ENCODE measurements at places on chromosomes 1 and 21.

- DNase-seq: no peak
Measured at GRCh38 chr21:37874904-37875780, 41.1 kb downstream of the KCNJ6 start.

DNA sequence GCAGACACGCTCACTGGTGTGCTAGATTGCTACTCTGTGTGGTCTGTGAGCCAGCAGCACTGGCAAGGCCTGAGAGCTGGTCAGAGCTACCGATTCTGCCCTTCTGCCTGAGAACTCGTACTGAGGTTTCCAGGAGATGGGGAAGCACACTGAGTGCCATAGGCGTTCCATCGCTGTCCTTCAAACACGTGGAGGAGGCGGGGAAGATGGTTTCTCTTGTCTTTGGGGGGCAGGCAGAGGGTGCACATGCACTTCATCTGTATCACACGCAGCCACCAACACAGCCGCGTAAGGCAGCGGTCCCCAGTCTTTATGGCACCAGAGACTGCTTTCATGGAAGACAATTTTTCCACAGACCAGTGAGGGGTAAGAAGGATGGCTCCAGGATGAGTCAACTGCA lies 23.8 kb upstream of the MX1 start:
- no peak for DNase-seq

GRCh38 chr1:228851193-228851592 lies 115.9 kb downstream of the RHOU start:
- no peak for DNase-seq

DNA sequence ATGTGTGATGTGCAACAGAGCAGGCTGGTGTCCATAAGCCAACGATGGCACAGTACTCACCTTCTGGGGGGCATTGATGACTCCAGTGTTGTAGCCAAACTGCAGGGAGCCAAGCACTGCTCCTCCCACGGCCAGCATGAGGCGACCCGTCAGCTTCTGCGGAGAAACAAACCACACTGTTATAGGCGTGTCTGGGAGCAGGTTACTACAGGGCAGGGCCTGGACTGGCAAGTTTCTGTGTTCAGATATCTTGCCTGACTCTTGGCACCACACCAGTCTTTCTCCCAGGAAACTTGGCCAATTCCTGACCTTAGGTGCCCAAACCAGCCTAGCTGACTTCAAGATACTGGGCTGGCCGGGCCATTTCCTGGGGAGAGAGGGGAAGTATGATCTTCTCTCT lies 15.5 kb downstream of the SLC2A1 start:
- no peak for DNase-seq

DNA sequence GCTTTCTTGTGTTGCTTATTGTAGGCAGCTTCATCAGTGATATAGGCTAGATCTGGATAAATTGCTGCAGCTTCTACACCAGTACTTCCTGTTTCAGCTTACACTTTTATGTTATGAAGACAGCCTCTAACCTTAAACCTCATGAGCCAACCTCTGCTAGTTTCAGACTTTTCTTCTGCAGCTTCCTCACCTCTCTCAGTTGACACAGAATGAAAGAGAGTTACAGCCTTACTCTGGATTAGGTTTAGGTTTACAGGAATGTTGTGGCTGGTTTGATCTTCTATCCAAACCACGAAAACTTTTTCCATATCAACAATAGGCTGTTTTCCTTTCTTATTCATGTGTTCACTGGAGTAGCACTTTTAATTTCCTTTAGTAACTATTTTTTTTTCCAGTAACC lies 76.9 kb upstream of the RNPC3 start:
- DNase-seq: no peak

GRCh38 chr1:64484651-64485050 lies 14.7 kb downstream of the CACHD1 start:
- DNase-seq: peak; percentile 62

DNA sequence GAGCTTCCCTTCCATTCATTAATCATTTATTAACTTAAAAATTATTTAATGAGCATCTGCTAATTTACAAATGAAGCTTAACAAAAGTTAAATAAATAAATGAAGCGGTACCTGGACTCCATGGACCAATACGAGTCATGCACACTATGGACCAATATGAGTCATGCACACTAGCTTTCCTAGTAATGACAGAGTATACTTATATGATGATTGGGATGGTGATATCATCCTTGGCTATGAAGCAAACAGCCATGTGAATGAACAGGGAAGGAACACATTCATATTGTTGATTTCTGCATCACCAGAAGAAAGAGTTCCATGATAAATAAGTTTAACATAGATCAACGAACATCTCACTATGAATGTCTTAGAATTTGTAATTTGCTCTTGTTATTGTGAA lies 109.9 kb downstream of the SPAG17 start:
- DNase-seq: peak; percentile 15

GRCh38 chr1:178192686-178193085 lies 98.8 kb downstream of the RASAL2 start:
- DNase-seq: peak; percentile 78

GRCh38 chr1:187909382-187909781 lies 1080.6 kb downstream of the PLA2G4A start:
- DNase-seq: no peak

- peak; percentile 21 for DNase-seq
Measured at GRCh38 chr1:2459757-2460156, 16.3 kb upstream of the PLCH2 start.

- DNase-seq: no peak
Measured at GRCh38 chr1:241083285-241083684, 273.7 kb downstream of the RGS7 start.

- no peak for DNase-seq
Measured at GRCh38 chr1:198275597-198275996, 118.8 kb downstream of the NEK7 start.

GRCh38 chr1:226609836-226610455 lies 61.4 kb downstream of the STUM start:
- no peak for DNase-seq

DNA sequence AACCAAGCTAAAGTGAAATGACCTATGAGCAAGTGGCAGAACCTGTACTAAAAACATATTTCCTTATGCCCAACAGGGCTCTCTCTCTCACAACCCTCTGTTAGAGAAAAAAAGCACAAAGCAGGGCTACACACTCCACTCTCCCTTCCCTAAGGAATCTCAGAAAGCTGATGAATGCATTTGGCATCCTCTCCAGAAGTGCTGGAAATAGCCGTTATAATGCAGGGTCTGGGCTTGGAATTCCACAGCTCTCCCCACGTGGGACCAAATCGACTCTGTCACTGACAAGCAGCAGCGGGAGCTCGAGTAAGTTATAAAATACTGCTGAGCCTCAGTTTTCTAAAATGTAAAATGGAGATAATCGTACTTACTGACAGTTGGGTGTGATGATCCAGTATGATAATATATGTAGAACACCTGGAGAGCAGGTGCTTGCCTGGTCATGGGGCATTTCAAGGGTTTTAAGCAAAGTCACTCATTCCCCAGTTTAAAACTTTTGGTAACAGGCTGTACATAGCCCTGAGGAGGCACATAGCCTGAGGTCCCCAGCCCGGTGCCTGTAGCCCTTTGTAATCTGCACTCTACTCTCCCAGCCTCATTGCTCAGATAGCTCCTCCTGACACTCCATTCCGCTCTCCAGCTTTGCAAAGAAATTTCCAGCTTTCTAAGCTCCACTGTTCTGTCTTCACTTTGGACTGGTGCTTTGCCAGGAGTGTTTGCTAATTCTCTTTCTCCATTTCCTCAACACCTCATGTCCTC lies 175.6 kb upstream of the DAB1 start:
- DNase-seq: no peak

DNA sequence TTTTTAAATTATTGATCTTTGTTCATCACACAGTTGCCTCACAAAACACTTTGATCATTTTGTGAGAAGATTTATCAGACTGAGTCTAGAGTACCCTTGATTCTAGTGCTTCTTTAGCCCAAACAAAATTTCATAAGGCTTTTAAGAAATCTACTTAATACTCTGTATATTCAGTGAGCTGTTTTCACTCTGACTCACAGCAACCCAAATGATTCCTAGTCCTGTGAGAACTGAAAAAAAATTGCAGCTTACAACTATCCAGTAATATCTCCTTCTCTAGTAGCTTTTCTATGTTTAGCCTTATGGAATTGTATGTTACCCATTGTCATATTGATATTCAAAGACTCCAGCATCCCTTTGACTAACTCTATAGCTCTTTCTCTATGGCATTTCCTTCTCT lies 915.6 kb downstream of the AMY1C start:
- DNase-seq: no peak

GRCh38 chr1:55059302-55060132 lies 20.2 kb downstream of the PCSK9 start:
- no peak for DNase-seq

- peak; percentile 37 for DNase-seq
Measured at GRCh38 chr21:34702341-34703170, 33.8 kb downstream of the CLIC6 start.
